ENCODE measurements at places on chromosomes 13 and 19. TPM values are rescaled to one million over a fixed set of nuclear protein-coding genes. Genes with fewer than 3 reads are reported as not detected.

BRME1 gene
- polyA plus RNA-seq = 1.8 TPM

FAM83E gene
- polyA plus RNA-seq = 0.15 TPM

SGCG gene
- not detected for polyA plus RNA-seq

CLEC17A gene
- polyA plus RNA-seq = 180 TPM

RGL3 gene
- polyA plus RNA-seq = 2.8 TPM

MTUS2 gene
- 0.03 TPM for polyA plus RNA-seq

DNA sequence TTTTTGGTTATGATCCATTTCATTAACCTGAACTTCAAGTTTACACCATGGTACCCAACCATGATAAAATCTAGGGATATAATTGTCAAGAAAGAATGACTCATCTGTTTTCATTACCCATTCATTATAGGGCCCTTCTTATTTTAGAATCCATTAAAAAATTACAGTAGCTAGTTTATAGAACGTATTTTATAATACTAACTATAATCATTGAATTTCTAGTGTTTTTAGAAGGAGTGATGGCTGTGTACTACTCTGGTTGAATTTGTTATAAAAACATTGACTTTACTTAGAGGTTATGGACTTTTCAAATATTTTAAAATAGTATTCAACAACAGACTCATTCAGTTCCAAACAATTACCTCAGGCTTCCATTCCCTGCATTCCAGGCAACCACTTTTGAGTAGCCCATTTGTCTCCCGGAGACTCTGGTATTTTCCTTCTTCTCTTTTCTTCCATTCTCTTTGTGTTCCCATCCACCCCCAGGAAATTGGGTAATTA lies 71.9 kb upstream of the KLF12 start:
- H3K4me1 ChIP-seq = no peaks in the 10 kb centered on the region
- no peak overlapping the region for H3K27ac ChIP-seq
- no peaks in the 10 kb centered on the region for H3K36me3 ChIP-seq
- DNase-seq = no peak
- no peak overlapping the region for H3K4me3 ChIP-seq
- H3K27me3 ChIP-seq = no peaks in the 10 kb centered on the region

DNA sequence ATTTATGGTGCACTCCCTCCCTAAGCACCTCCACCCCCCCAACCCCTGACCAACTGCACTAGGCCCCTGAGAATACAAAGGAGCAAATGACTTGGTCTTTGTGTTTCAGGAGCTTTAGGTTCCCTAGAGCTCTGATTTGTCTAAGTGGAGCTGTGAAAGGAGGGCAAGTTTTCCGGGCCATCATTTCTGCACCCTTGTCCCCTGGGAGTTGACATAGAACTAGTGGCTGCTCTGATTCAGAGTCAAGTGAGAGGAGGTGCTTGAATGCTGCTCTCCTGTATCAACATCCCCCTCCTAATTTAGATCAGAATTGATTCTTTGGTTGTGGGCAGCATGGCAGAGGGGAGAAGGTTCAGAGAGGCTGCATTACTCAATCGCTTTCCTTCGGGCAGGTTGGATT lies 391.6 kb downstream of the KCNRG start:
- H3K36me3 ChIP-seq = no peaks in the 10 kb centered on the region
- no peak overlapping the region for H3K27ac ChIP-seq
- H3K27me3 ChIP-seq = no peaks in the 10 kb centered on the region
- H3K4me1 ChIP-seq = no peaks in the 10 kb centered on the region
- no peak for DNase-seq

DNA sequence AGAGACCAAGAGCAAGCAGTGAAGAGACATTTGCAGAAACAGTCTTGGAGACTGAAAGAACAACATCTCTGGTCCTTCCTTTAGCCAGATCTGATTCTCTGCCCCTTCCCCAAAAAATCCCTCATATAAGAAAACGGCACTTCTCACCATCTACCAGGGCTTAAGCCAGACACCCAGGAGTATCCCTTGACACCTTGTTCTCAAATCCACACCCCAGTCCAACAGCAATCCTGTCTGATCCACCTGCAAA lies 1.7 kb upstream of the PLEKHG2 start:
- no peaks in the 10 kb centered on the region for H3K27me3 ChIP-seq
- peaks cover 45% of the 10 kb centered on the region for H3K4me1 ChIP-seq
- peaks cover 24% of the 10 kb centered on the region for H3K36me3 ChIP-seq
- DNase-seq = no peak
- peak overlapping the region; percentile 38 for H3K4me3 ChIP-seq
- H3K27ac ChIP-seq = peak overlapping the region; percentile 100

DNA sequence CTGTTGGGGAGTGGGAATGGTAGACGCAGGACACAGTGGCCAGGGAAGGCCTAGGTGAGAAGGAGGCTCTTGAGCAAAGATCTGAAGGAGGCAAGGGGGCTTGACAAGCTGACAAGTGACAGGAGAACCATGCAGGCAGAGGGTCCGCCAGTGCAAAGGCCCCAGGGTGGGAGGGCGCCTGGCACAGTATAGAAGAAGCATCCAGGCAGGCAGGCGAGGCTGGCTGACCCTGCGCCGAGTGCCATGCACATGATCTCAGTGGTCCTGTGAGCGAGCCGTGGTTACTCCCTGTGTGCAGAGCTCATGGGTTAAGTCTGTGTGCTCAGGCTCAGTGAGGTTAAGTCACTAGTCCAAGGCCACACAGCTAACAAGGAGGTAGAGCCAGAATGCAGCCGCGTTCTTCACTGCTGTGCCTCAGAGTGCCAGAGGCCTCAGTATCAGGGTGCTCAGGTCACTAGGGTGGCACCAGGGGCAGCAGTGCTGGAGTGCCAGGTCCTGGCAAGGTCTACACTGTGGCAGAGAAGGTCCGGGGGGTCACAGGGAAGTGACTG lies 15.2 kb downstream of the CNFN start:
- H3K4me3 ChIP-seq = no peak overlapping the region
- peaks cover 2% of the 10 kb centered on the region for H3K36me3 ChIP-seq
- H3K27me3 ChIP-seq = no peaks in the 10 kb centered on the region
- no peak overlapping the region for H3K27ac ChIP-seq
- H3K4me1 ChIP-seq = peaks cover 24% of the 10 kb centered on the region

DNA sequence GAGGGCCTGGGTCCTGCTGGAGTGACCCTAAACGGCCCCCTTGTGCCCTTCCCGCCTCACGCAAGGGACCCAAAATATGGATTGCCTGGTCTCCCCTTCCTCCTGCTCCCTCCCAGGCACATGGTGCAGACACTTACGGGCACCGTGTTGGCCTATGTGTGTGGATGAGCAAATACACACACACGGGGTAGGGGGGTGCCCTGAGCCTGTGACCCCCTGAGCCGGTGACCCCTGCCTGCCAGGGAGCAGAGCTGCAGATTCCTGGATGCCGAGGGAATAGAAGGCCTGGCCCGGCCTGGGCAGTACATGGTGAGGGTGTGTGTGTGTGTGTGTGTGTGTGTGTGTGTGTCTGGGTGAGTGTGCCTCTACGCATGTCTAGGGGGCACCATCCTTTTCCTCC lies 33.3 kb downstream of the CEBPA start:
- H3K27me3 ChIP-seq = no peaks in the 10 kb centered on the region
- H3K4me3 ChIP-seq = no peak overlapping the region
- H3K27ac ChIP-seq = no peak overlapping the region
- no peaks in the 10 kb centered on the region for H3K36me3 ChIP-seq

- no peaks in the 10 kb centered on the region for H3K4me1 ChIP-seq
- no peak overlapping the region for H3K27ac ChIP-seq
- no peaks in the 10 kb centered on the region for H3K36me3 ChIP-seq
- H3K4me3 ChIP-seq = no peak overlapping the region
- no peak for DNase-seq
- H3K27me3 ChIP-seq = no peaks in the 10 kb centered on the region
Observed at GRCh38 chr13:79745081-79745480, 264.1 kb downstream of the NDFIP2 start.

DNA sequence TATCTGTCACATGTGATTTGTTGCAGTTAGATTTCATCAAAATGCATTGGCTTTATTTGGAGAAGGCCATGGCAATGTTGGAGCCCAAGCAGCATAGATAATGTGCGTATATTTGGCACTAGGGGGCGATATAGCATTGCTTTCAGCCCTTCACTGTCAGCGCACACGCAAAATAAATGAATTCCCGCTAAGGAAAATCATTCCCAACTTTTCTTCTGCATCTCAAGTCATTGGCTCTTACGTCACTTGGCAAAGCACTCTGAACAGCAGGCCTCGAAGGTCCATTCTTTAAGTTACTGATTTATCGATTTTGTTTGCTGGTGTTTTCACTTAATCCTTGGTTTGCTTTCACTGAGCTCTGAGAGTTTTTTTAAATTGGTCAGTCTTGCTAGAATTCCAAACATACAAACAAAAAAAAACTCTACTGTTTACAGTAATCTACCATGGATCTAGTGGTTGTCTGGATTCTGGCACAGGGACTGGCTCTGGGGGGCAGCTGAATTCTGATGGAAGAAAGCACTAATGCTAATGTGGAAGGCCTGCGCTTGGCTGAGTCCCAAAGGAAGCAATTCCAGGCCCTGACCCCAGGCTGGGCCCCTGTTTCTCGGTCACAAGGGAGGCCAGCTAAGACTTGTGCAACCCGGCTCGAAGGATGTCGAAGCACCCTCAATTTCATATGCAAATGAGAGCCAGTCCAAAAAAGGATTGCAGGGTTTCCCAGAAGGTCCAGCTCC lies 97.7 kb upstream of the IPO5 start:
- no peaks in the 10 kb centered on the region for H3K27me3 ChIP-seq
- no peaks in the 10 kb centered on the region for H3K4me1 ChIP-seq
- DNase-seq = peak; percentile 31
- H3K27ac ChIP-seq = no peak overlapping the region
- H3K36me3 ChIP-seq = no peaks in the 10 kb centered on the region

DNA sequence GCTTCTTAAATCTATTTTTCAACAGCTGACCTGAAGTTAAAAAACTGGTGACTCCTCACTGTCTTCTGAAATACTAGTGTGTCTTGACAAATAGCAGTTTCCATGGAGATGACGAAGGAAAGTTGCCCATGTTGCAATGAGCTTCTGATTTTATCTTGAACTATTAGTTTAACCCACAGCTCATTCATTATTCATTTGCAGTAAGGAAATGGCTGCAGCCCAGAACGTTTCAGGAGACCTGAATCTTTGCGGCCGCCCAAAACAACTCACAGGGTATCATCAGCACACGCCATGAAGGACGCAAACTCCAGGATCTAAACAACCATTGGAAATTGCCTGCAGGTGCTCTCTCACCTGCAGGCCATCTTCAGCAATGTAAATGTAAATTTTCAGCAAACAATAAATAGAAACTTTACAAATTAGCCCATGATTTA lies 142.5 kb downstream of the DCLK1 start:
- DNase-seq = no peak
- no peak overlapping the region for H3K27ac ChIP-seq
- H3K4me1 ChIP-seq = no peaks in the 10 kb centered on the region
- no peak overlapping the region for H3K4me3 ChIP-seq
- no peaks in the 10 kb centered on the region for H3K36me3 ChIP-seq
- H3K27me3 ChIP-seq = no peaks in the 10 kb centered on the region

DNA sequence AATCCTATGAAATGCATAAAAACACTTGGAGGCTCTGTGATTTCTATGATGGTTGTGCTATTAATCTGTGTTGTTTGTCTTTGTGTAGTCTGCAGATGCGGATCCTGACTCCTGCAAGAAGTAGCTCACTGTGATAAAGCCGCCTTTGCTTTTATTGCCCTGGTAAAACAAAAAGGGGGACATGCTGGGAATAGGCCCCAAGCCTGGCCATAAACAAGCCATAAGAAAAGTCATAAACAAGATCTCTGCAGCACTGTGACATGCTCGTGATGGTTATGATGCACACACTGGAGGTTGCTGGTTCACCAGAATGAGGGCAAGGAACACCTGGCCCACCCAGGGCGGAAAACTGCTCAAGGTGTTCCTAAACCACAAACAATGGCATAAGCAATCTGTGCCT lies 26.6 kb upstream of the ZNF266 start:
- no peak overlapping the region for H3K27ac ChIP-seq
- H3K4me3 ChIP-seq = no peak overlapping the region
- H3K4me1 ChIP-seq = no peaks in the 10 kb centered on the region
- no peaks in the 10 kb centered on the region for H3K27me3 ChIP-seq
- no peaks in the 10 kb centered on the region for H3K36me3 ChIP-seq
- DNase-seq = no peak

GRCh38 chr13:93316841-93317240 lies 90.2 kb downstream of the GPC6 start:
- no peaks in the 10 kb centered on the region for H3K36me3 ChIP-seq
- no peak overlapping the region for H3K4me3 ChIP-seq
- no peaks in the 10 kb centered on the region for H3K27me3 ChIP-seq
- H3K27ac ChIP-seq = no peak overlapping the region

GRCh38 chr19:55958356-55958755 lies 10.7 kb downstream of the NLRP8 start:
- H3K4me1 ChIP-seq = no peaks in the 10 kb centered on the region
- H3K36me3 ChIP-seq = no peaks in the 10 kb centered on the region
- no peak overlapping the region for H3K27ac ChIP-seq
- no peak for DNase-seq

- DNase-seq = no peak
- no peaks in the 10 kb centered on the region for H3K36me3 ChIP-seq
- H3K4me3 ChIP-seq = no peak overlapping the region
- no peaks in the 10 kb centered on the region for H3K4me1 ChIP-seq
- H3K27me3 ChIP-seq = no peaks in the 10 kb centered on the region
- H3K27ac ChIP-seq = no peak overlapping the region
Observed at GRCh38 chr13:102300379-102300778, 101.5 kb downstream of the FGF14 start.

Measured in B cell (primary cell).